ENCODE measurements at places on chromosomes 1 and 21. TPM values are rescaled to one million over a fixed set of nuclear protein-coding genes. Genes with fewer than 3 reads are reported as not detected.

Gene STPG1
- polyA plus RNA-seq: 8.8 TPM

Gene OXCT2
- 0.25 TPM for polyA plus RNA-seq

Gene RHBG
- polyA plus RNA-seq: 2.3 TPM

Gene FGR
- polyA plus RNA-seq: 3.4 TPM

Gene HPDL
- polyA plus RNA-seq: 5.2 TPM

Gene PRMT6
- polyA plus RNA-seq: 7.4 TPM

Gene LAMC2
- polyA plus RNA-seq: 4.3 TPM

Gene PPIAL4G
- not detected for polyA plus RNA-seq

Gene GBP4
- 3.5 TPM for polyA plus RNA-seq

Gene GNG5
- 121 TPM for polyA plus RNA-seq

Gene PDZK1
- polyA plus RNA-seq: 0.05 TPM

Gene COL8A2
- polyA plus RNA-seq: 2.9 TPM

Gene C1orf141
- polyA plus RNA-seq: not detected
